K562 (cell line): ENCODE measurements at places on chromosomes 1 and 21.

DNA sequence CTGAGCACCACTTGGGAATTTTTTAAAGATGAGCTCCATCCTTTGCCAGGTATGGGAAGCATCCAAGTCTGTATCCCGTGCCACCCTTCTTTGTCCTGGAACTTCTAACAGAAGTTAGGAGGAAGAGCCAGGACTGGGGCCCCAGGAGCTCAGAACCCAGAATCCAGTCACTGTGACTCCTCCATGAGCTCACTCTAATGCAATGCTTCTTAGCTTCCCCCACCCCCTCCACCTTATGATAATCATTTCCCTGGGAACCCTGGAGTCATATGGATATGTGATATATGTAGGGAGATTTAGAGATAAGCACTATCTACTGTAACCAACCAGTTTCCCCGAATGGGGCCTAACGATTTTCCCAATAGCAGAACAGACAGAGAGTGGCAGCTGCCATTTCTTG, 758 bp upstream of the SPRR5 start:
- no peak for DNase-seq

GRCh38 chr1:117605774-117606648, at the start of gene TENT5C:
Gene TENT5C, plus strand, starts transcription at chr1:117606048. Its CDS starts 16,821 bp downstream, at chr1:117622869.
- DNase-seq, result peak; percentile 100

DNA sequence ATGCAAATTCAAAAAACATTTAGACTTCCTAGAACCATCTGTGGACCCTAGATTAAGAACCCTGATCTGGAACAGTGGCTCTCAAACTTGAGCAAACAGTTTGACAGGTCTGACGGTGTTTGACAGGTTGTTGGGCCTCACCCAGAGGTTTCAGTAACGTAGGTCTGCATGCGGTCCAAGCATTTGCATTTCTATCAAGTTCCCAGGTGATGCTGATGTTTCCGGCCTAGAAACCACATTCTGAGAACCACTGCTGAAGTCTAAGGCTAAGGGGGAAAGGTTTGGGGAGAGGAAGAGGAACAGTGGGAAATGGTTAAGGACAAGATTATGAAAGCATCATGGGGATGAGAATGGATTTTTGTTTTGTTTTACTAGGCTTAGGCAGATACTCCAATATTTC, 48.6 kb downstream of the MDM4 start:
- DNase-seq, result no peak

DNA sequence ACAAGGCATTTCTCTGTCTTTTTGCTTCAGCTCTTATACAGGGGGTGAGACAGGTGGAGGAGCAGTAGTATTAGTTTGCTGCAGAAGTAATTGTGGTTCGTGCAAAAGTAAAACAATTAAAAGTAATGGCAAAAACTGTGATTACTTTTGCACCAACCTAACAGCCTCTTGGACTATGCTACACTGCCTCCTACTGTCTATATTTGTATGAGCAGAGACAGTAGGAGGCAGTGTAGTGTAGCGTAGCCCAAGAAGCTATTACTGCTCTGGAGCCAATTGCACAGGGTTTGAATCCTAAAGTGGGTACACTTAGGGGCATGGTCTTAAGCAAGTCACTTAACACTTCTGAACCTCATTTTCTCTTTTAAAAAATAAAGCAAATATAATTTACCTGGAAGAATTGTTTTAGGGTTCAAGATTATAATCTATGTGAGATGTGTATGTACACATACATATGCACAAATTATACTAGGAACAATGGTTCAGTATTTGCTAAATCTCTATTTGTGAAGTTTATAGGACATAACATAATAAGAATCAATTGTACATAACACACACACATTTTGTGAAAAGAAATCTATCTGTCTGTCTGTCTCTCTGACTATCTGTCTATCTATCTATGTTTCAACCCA, 103.8 kb downstream of the BRINP3 start:
- no peak for DNase-seq

- no peak for DNase-seq
These were observed 6.2 kb upstream of the EXTL1 start for GRCh38 chr1:26015358-26015757.

DNA sequence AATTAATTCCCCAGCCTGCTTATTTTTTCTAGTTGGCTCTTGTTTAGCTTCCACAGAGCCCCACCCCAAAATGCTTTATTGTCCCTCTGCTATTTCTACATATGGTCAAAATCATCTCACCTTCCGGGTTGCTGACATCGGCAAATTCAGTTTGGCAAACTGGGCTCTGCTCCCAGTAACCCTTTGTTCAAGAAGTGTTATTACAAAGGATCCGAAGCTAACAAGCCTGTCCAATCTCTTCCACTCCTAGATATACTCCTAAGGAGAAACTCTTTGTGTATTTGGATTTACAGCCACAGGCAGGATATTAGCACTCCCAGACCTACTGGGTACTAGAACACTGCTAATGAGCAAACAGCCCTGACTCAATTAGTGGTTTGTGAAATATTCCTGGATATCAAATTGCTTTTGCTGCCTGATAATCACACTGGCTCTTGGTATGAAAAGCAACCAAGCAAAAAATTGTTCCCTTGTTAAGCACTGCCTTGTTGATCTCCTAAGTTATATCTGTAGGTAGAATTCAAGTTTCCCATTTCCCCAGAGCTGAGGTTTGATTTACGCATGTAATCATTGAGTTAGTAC, 4.0 kb downstream of the JUN start:
- DNase-seq, result no peak

DNA sequence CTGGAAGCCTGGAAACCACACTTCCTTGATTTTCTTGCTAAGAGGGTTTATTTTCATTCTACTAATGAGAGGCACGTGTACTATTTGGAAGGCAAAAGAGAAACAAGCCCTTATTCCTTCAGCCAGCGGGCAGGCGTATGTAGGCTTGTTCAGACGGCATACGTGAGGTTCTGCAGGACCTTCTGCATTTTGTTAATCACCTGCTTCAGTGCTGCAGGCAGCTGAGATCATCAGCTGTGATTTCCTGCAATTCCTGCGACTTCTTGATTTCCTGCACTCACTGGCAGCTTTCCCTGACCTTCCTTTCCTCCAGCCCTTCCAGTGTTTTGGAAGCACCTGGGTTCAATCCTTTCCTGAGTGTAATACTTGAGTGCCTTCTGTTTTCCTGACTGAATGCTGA, 43.4 kb downstream of the TSNAX start:
- DNase-seq, result no peak

DNA sequence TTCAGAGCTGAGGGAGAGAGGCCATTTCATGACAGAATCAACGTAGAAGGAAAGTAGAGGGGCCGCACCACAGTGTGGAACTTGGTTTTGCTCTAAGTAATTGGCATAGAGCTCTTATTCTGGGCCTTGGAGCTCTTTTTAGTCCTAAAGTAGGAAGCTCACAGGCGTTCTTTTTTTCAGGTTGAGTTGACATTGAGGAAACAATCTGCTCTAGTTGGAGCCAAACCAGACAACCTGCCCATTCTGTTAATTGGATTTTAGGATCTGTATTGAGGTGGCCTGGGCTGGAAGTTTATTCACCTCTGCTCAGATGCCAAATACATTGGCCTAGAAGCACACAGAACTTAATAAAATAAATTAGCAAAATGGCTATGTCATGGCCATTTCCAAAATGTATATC, 1093.9 kb downstream of the ADGRL2 start:
- no peak for DNase-seq

GRCh38 chr1:72915581-72915980, 633.2 kb upstream of the NEGR1 start:
- DNase-seq, result no peak

DNA sequence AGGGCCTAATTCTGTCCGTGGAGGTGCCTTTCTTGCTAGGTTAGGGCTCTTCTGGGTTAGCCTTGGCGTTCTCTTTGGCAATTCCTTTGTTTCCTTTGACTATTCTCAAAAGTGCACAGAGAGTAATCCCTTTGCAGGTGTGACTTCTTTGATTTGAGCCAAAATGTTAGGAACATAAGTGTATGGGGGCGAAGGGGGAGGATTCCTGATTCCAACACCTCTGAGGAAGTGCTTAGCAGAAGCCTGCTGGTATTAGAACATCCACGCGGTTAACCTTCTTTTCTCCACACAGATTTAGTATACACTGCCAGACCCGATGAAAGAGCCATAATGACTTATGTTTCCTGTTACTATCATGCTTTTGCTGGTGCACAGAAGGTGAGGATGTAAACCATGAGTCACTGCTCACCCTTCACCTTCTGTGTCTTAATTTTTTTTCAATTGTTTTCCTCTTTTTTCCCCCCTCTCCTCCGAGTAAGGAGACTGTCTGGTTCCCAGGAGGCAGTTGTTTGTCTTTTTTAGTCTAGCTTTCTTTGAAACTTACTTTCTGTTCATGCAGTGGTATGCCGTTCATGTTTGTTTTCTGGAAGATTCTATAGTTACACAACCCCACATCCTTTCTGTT, 48.0 kb downstream of the ACTN2 start:
- DNase-seq, result no peak

GRCh38 chr1:228099331-228099732, 3.8 kb downstream of the C1orf35 start:
- peak; percentile 23 for DNase-seq
